D721Med (cell line): ENCODE measurements at places on chromosomes 6 and 20.

- no peak for DNase-seq
Measured at GRCh38 chr6:20630136-20630535, 95.9 kb downstream of the CDKAL1 start.

- DNase-seq, result no peak
Measured at GRCh38 chr20:31894980-31895675, 24.7 kb downstream of the TTLL9 start.

DNA sequence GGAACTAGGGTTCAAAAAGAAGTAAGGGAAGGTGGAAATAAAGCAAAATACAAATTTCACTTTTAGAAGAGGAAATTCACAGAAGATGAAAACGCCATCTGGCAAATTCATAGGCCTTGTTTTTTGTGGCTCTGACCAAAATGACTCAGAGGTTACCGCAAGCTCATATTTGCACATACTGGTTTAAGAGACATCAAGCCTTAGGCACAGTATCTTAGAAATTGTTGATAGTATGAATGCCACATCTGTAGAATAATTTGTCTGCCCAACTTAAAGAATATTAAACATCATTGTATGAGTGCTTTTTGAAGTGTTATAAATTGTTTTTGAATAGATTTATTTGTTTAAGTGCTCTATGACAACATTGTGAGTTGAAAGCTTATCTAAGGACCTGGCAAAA, 10.6 kb downstream of the TAAR1 start:
- no peak for DNase-seq

DNA sequence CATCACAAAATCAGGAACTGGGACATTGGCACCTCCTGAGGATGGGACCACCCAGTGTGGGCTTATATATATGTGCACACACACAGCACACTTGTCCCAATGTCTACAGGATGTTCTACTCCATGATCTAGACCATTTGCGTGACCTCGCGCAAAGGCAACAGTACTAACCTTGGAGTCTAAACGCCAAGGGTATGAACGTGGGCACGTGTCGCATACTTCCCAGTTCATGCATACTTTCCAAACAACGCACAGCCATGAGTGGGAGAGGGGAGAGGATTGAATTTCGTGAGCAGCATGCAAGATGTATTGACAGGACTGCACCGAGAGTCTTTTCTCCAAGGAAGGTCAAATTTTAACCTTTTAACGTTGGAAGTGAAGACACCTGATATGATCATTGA, 214.2 kb upstream of the QKI start:
- no peak for DNase-seq

GRCh38 chr6:42618686-42619085, 54.9 kb downstream of the UBR2 start:
- DNase-seq, result no peak

GRCh38 chr20:36030149-36030548, 61.8 kb downstream of the CNBD2 start:
- DNase-seq, result no peak

GRCh38 chr20:7716286-7716972, 223.8 kb downstream of the HAO1 start:
- DNase-seq, result no peak

DNA sequence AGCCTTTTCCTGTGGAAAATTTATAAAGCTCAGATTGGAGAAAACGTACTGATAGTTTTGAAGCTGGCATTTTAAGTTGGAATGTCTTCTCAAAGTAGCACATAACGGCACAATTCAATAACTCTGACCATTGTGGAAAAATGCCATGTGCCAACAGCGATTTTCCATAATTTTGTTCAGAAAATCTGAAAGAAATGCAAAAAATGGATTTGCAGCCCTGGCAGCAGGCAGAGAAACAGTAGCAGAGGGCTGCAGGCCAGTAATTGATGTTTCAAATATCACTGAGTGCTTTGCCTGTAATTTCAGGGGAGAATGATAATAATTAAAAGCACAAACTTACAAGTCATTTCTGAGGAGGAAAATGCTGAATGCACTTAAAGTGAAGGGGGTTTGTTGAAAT, 507.4 kb downstream of the MAFB start:
- DNase-seq, result no peak
